ENCODE measurements at places on chromosomes 1 and 21. TPM values are rescaled to one million over a fixed set of nuclear protein-coding genes. Genes with fewer than 3 reads are reported as not detected.

Gene AKR7A3
- polyA plus RNA-seq: 148 TPM

DNA sequence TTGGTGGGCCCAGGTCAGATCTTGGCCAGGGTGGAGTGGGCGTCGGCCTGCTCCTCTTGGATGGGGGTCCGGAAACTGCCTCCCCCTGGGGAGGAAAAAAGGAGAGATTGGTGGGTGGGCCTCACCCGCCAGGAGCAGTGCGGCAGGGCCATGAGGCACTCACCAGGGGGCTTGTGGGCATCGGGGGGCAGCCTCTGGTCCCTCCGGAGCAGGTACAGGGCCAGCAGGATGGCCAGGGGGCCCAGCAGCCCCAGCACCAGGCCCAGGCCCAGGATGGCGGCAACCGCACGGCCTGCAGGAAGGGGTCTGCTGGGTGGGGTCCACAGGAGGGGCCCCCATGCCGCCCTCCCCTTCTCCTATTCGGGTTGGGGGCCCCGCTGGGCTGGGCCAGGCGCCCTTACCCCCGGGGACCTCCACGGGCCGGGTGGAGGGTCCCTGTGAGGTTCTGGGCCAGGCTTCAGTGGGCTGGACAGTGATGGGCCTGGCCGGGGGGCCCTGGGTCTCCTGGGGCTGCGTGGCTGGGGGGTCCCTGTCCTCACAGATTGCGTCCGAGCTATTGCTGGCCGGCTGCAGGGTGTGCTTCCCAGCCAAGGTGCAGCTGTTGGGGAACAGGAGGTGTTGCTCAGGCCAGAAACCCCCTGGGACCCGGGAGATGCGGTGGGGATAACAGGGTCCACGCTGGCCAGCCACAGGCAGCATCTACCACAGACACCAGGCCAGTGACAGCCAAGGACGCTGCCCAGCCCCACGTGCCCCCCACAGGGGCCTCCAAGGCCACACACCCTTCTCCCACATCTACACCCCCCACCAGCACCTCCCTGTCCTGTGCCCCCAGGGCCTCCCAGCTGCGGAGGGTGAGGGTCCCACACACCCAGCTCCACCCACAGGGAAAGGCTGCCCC is 2.2 kb downstream of the TNFRSF4 start:
- peak overlapping the region; percentile 24 for H3K4me3 ChIP-seq
- DNase-seq: no peak
- peaks cover 6% of the 10 kb centered on the region for H3K36me3 ChIP-seq
- H3K4me1 ChIP-seq: peaks cover 48% of the 10 kb centered on the region

DNA sequence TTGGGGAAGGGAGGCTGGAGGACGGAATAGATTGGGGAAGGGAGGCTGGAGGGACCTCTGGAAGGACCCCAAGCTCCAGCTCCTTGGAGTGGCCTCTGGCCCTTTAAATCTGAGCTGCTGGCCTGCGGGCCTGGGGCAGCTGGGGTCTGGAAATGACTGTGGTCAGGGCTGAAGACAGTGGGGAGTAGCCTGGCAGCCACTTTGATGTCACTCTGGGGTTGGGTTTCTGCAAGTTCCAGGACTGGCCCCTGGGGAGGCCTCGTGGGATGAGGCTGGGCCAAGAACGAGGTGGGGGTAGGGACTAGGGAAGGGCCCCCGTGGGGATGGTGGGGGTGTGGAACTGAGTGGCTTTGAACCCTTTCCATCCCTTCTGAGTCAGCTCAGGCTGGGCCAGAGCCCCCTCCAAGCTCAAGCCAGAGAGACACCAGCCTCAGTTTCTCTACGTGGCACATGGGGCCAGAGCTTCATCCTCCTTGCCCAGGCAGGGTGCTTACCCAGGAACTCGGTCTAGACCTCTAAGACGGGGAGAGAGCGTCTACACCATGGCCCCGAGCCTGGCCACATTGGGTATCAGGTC is 59.7 kb downstream of the ALPL start:
- H3K4me3 ChIP-seq: no peak overlapping the region
- peaks cover 5% of the 10 kb centered on the region for H3K27me3 ChIP-seq
- H3K4me1 ChIP-seq: peaks cover 4% of the 10 kb centered on the region
- DNase-seq: no peak

- no peak overlapping the region for H3K4me3 ChIP-seq
- no peak overlapping the region for H3K27ac ChIP-seq
- no peaks in the 10 kb centered on the region for H3K27me3 ChIP-seq
- H3K36me3 ChIP-seq: no peaks in the 10 kb centered on the region
- H3K4me1 ChIP-seq: peaks cover 2% of the 10 kb centered on the region
Measured at GRCh38 chr1:30195424-30196134, 527.8 kb downstream of the MATN1 start.

Gene SPRR1A
- not detected for polyA plus RNA-seq

DNA sequence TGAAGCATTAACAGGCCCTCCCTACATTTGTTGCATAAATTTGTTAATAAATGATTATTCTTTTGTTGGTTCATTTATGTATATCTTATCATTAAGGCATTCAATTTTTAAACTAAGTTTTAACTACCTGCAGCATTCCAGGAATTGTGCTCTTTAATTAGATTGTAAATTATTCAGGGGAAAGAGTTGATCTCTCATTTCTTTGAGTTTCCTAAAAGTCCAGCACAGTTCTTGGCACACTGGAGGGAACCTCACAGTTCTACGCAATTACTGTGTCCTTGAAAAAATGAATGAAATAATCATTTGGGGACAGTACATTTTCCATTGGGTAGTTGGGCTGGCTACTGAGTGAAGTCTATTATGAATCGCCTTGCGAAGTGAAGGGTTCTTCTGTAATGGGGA is 493 bp upstream of the STXBP3 start:
- H3K4me1 ChIP-seq: peaks cover 4% of the 10 kb centered on the region
- H3K27ac ChIP-seq: peak overlapping the region; percentile 99
- no peaks in the 10 kb centered on the region for H3K36me3 ChIP-seq
- peak overlapping the region; percentile 89 for H3K4me3 ChIP-seq
- no peaks in the 10 kb centered on the region for H3K27me3 ChIP-seq
- DNase-seq: no peak

DNA sequence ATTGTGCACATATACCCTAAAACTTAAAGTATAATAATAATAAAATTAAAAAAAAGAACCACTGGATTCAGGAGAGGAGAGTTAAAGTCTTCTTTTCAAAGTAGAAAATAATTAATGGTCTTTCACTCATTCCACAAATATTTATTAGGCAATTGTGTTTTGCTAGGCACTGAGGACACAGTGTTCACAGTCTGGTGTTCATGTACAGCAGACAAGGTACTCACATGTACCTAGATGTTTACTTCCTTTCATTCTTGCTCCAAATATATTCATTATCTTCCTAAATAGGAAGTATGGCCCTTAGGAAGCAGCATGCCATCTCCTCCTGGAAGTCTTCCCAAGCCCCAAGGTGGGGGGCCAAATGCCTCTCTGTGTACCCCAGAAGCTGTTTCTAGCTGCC is 265.0 kb downstream of the NPHP4 start:
- no peaks in the 10 kb centered on the region for H3K36me3 ChIP-seq
- no peak for DNase-seq
- no peaks in the 10 kb centered on the region for H3K4me1 ChIP-seq
- no peak overlapping the region for H3K27ac ChIP-seq

DNA sequence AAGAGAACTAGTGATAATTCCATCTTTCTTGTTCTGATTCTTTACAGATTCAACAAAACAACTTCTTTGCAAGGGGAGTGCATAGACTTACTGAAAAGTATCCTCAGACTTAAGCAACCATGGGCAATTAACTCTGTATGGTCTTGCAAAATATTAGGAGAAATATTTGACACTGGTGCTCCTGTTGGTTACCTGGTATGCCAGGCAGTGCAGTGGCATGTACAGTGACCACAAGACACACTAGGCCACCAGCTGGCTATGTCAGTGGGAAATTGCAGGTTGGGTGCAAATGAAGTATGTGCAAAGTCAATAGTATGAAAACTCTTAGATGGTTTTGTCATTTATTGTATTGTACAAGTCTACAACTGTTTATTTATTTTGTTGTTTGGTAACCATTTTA is 34.5 kb downstream of the EPS15 start:
- no peak overlapping the region for H3K27ac ChIP-seq
- H3K4me3 ChIP-seq: no peak overlapping the region
- no peaks in the 10 kb centered on the region for H3K27me3 ChIP-seq
- no peak for DNase-seq
- no peaks in the 10 kb centered on the region for H3K36me3 ChIP-seq
- peaks cover 6% of the 10 kb centered on the region for H3K4me1 ChIP-seq

Gene KRTAP7-1
- polyA plus RNA-seq: not detected

Gene PPIAL4G
- not detected for polyA plus RNA-seq

GRCh38 chr1:160807738-160808137 is 11.8 kb downstream of the LY9 start:
- H3K36me3 ChIP-seq: no peaks in the 10 kb centered on the region
- no peak overlapping the region for H3K4me3 ChIP-seq
- no peaks in the 10 kb centered on the region for H3K27me3 ChIP-seq
- no peak overlapping the region for H3K27ac ChIP-seq
- no peak for DNase-seq

Gene FGR
- 4.6 TPM for polyA plus RNA-seq

Gene ARTN
- not detected for polyA plus RNA-seq

DNA sequence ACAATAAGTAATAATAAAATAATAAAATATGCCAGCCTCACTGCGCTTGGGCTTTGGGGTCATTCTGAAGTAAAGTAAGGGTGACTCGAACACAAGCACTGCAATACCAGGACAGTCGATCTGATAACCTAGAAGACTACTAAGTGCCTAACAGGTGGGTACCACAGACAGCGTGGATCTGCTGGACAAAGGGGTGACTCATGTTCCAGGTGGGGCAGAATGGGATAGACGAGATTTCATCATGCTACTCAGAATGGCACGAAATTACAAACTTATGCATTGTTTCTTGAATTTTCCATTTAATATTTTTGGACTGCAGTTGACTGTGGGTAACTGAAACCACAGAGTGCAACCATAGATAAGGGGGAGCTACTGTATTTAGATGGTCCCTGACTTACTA is 221.1 kb upstream of the GREM2 start:
- no peak overlapping the region for H3K27ac ChIP-seq
- H3K4me3 ChIP-seq: no peak overlapping the region
- no peaks in the 10 kb centered on the region for H3K4me1 ChIP-seq
- no peaks in the 10 kb centered on the region for H3K27me3 ChIP-seq
- DNase-seq: no peak
- H3K36me3 ChIP-seq: no peaks in the 10 kb centered on the region

DNA sequence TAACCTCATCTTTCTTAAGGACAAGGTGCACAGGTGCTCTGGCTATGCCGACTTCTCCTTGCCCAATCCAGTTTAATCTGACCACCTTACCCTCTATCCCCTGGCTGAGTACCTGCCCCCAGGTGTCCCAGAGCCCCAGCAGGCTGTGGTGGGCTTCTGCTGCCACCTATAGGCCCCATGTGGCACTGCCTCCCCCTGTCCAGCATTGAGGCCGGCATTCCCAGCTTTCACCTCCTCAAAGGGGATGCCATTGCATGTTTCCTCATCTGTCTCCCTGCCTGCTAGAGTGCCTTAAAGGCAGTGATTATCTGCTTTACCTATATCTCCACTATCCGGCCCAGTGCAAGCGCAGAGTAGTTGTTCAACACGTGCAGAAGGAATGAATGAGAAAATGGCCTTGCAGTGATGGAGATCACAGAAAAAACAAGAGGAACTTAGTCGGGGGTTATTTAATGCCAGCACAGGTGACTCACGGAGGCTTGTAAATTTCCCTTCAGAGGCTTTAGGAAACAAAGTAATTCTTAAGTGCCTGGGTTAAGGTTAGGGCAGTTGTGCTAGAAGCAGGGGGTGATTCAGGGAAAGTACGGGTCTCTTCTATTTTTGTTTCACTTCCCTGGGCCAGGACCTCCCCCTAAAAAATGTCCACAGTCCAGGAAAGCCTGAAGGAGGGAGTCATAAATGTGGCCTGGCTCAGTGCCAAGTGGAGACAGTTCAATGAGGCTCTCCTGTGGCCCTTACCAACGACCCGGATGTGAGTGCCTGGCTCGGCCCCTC is 131.8 kb upstream of the NGF start:
- H3K4me1 ChIP-seq: peaks cover 6% of the 10 kb centered on the region
- no peaks in the 10 kb centered on the region for H3K36me3 ChIP-seq
- H3K27me3 ChIP-seq: no peaks in the 10 kb centered on the region
- H3K27ac ChIP-seq: no peak overlapping the region

- no peak overlapping the region for H3K27ac ChIP-seq
- H3K27me3 ChIP-seq: peaks cover under 1% of the 10 kb centered on the region
- no peaks in the 10 kb centered on the region for H3K36me3 ChIP-seq
Measured at GRCh38 chr21:38249696-38250278, 7.0 kb upstream of the KCNJ15 start.

Gene SYCP1
- polyA plus RNA-seq: not detected

Gene ALPL
- 11.3 TPM for polyA plus RNA-seq

- no peak overlapping the region for H3K27ac ChIP-seq
- H3K27me3 ChIP-seq: no peaks in the 10 kb centered on the region
- H3K4me3 ChIP-seq: no peak overlapping the region
- DNase-seq: peak; percentile 12
- no peaks in the 10 kb centered on the region for H3K36me3 ChIP-seq
- H3K4me1 ChIP-seq: no peaks in the 10 kb centered on the region
Measured at GRCh38 chr21:30146558-30147282, 19.9 kb downstream of the CLDN17 start.

Gene GGPS1
- polyA plus RNA-seq: 23.2 TPM

GRCh38 chr1:12555411-12556367 is 62.3 kb downstream of the DHRS3 start:
- H3K4me1 ChIP-seq: peaks cover 12% of the 10 kb centered on the region
- peak overlapping the region; percentile 27 for H3K27ac ChIP-seq
- no peak overlapping the region for H3K4me3 ChIP-seq
- no peaks in the 10 kb centered on the region for H3K27me3 ChIP-seq
- DNase-seq: no peak
- H3K36me3 ChIP-seq: no peaks in the 10 kb centered on the region

Gene AMY1A
- not detected for polyA plus RNA-seq

GRCh38 chr1:91754816-91755580 is 131.0 kb downstream of the TGFBR3 start:
- H3K27me3 ChIP-seq: no peaks in the 10 kb centered on the region
- H3K27ac ChIP-seq: peak overlapping the region; percentile 73
- no peak overlapping the region for H3K4me3 ChIP-seq
- H3K4me1 ChIP-seq: peaks cover 15% of the 10 kb centered on the region
- DNase-seq: peak; percentile 58
- no peaks in the 10 kb centered on the region for H3K36me3 ChIP-seq

- no peaks in the 10 kb centered on the region for H3K27me3 ChIP-seq
- no peak overlapping the region for H3K4me3 ChIP-seq
- no peak for DNase-seq
- H3K4me1 ChIP-seq: peaks cover 11% of the 10 kb centered on the region
- peaks cover 31% of the 10 kb centered on the region for H3K36me3 ChIP-seq
- H3K27ac ChIP-seq: no peak overlapping the region
Measured at GRCh38 chr21:29007810-29008209, 11.3 kb downstream of the RWDD2B start.

Gene USP16
- 35.6 TPM for polyA plus RNA-seq

Gene USP48
- 12.7 TPM for polyA plus RNA-seq

- no peaks in the 10 kb centered on the region for H3K36me3 ChIP-seq
- no peaks in the 10 kb centered on the region for H3K27me3 ChIP-seq
- DNase-seq: no peak
- H3K4me3 ChIP-seq: no peak overlapping the region
- H3K27ac ChIP-seq: no peak overlapping the region
- H3K4me1 ChIP-seq: no peaks in the 10 kb centered on the region
Measured at GRCh38 chr1:212686069-212686468, 13.6 kb downstream of the BATF3 start.

GRCh38 chr1:59315529-59316463 is 18.9 kb downstream of the FGGY start:
- H3K27me3 ChIP-seq: no peaks in the 10 kb centered on the region
- no peaks in the 10 kb centered on the region for H3K36me3 ChIP-seq
- H3K4me1 ChIP-seq: peaks cover 31% of the 10 kb centered on the region
- H3K27ac ChIP-seq: peak overlapping the region; percentile 50
- DNase-seq: no peak

Measured in stomach (tissue), 19 donors.